ENCODE measurements at places on chromosomes 4 and X. TPM values are rescaled to one million over a fixed set of nuclear protein-coding genes. Genes with fewer than 3 reads are reported as not detected.

DNA sequence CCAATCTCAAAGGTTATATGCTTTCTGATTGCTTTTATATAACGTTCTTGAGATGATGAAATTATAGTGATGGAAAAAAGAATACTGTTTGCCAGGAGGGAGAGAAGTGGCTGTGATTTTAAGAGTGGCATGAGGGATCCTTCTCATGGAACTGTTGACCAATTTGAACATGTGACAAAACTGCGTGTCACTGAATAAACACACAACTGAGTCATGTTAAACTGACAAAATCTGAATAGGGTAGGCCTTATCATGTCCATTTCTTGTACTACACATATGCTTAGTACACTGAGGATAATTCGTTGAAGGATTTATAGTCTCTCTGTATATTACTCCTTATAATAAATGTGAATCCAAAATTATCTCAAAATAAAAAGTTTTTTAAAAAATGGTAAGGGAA is 22.2 kb upstream of the HSPA4L start:
- no peak overlapping the region for H3K27ac ChIP-seq
- DNase-seq = no peak
- H3K27me3 ChIP-seq = no peaks in the 10 kb centered on the region
- no peak overlapping the region for H3K4me3 ChIP-seq
- no peaks in the 10 kb centered on the region for H3K4me1 ChIP-seq

RTL3 gene
- 0.32 TPM for total RNA-seq

HTR2C gene
- not detected for total RNA-seq

MMRN1 gene
- 10.6 TPM for total RNA-seq

HERC5 gene
- total RNA-seq = 59.4 TPM

- H3K4me3 ChIP-seq = no peak overlapping the region
- DNase-seq = no peak
- H3K27me3 ChIP-seq = no peaks in the 10 kb centered on the region
- H3K36me3 ChIP-seq = no peaks in the 10 kb centered on the region
- no peaks in the 10 kb centered on the region for H3K4me1 ChIP-seq
- no peak overlapping the region for H3K27ac ChIP-seq
These were observed 133.9 kb upstream of the ADAMTS3 start for GRCh38 chr4:72702948-72703347.

DNA sequence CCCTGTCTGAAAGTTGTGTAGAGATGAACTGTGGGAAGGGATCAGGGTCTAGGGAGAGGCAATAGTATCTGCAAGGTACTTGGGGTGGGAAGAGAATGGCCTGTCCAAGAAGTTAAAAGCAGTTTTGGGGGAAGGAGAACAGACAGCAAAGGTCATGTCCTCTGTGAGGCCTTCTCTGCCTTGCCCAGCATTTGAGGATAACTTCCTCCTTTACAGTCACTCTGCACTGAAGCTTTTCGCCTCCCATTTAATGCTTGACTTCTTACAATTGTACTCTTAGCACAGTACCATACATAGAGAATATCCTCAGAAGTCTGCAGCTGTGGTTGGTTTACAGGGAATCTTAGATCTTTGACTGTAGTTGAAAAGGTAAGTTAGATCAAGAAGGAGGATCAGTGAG is 121.8 kb upstream of the AP1S2 start:
- H3K27ac ChIP-seq = no peak overlapping the region
- DNase-seq = no peak
- no peak overlapping the region for H3K4me3 ChIP-seq
- no peaks in the 10 kb centered on the region for H3K36me3 ChIP-seq
- no peaks in the 10 kb centered on the region for H3K4me1 ChIP-seq

Data from prostate gland (tissue), 2 donors.